ENCODE measurements at places on chromosomes 7 and 10. TPM values are rescaled to one million over a fixed set of nuclear protein-coding genes. Genes with fewer than 3 reads are reported as not detected.

Gene ZNF736
- 23.2 TPM for total RNA-seq

Gene HOXA2
- total RNA-seq = not detected

Gene LIPJ
- total RNA-seq = not detected

Gene IGFBP1
- total RNA-seq = not detected

Gene MYH16
- not detected for total RNA-seq

Gene ARHGEF35
- total RNA-seq = 3.6 TPM

Gene IMMP2L
- 10.4 TPM for total RNA-seq

Gene TRPV5
- total RNA-seq = 0.10 TPM

Gene GARIN1A
- 3.4 TPM for total RNA-seq

Gene PKD2L1
- 0.20 TPM for total RNA-seq

Gene PON3
- not detected for total RNA-seq

Gene PNLIP
- total RNA-seq = not detected

Gene CTAGE6
- total RNA-seq = 1.7 TPM

Gene LRIT1
- not detected for total RNA-seq

All from T-helper 1 cell treated with Interleukin-12 subunit alpha and Interleukin-12 subunit beta and Interleukin-4 antibody, amounts not matched to agents 30 ng/mL and 1 ng/mL, for 36 hours (primary cell).